Stimulated activated CD4-positive, alpha-beta T cell treated with anti-CD3 and anti-CD28 coated beads, TNF-alpha, amount 100 ng/mL, for 24 hours (primary cell): ENCODE measurements at places on chromosomes 4 and X.

DNA sequence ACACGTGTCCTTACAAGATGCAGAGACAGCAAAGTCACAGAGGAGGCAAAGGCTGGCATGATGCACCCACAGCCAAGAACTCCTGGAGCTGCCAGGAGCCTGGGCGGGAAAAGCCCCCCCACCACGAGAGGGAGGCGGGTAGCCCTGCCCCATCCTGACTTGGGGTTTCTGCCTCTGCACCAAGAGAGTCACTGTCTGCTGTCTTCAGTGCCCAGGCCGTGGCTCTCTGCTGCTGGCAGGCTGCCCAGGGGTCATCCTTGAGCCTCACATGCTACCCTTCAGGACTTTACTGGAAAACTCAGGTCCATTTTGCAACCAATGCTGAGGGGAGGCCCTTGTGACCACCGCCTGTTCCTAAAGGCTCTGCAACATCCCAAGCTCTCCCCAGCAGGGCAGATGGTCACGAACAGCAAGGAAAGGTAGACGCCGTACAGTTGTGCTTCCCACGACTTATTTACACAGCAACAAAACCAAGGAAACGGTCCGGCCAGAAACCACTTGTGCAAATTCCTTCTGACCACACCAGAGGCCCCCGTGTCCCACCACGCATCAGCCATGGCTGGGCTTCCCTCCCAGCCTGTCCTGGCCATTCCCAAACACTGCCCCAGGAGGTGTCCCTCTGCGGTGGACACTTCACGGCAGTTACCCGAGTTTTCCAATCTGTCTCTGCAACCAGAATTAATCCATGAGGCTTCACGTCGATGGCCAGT, 56.9 kb downstream of the ACOX3 start:
- DNase-seq = no peak

GRCh38 chrX:154121961-154122360, 22.1 kb upstream of the OPN1LW start:
- DNase-seq = no peak

- DNase-seq = no peak
Measured at GRCh38 chr4:99845708-99846469, 29.3 kb downstream of the DAPP1 start.

GRCh38 chrX:11470250-11470974, 177.2 kb downstream of the AMELX start:
- DNase-seq = no peak

DNA sequence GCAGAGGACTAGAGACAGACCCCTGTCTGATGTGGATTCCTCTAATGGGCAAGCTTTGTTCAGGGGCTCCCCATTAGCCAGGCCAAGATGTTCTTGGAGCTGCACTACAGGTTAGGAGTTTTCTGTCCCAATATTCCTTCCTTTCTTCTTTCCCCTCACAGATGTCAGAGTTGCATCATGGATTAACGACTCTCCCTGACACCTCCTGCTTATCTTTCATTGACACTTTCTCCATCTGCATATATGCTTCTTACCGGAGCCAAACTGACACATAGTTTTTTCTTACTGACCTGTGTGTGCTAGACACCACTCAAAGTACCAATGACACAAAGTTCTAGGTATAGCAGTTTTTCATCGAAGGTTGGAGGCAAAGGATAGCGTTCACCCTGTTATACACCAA, 228.6 kb upstream of the HCCS start:
- DNase-seq = no peak
